Stimulated activated naive CD8-positive, alpha-beta T cell treated with anti-CD3 and anti-CD28 coated beads, Interleukin-15, Interleukin-2, amounts not matched to agents 100 U/mL and 50 U/mL, for 24 hours (primary cell): ENCODE measurements at places on chromosomes 5 and 9.

GRCh38 chr9:90842996-90843395, 41.4 kb downstream of the SYK start:
- no peak for DNase-seq

GRCh38 chr9:73155377-73155776, 3.7 kb downstream of the ANXA1 start:
- DNase-seq = no peak

- DNase-seq = peak; percentile 40
Measured at GRCh38 chr9:107246259-107247254, 36.5 kb upstream of the RAD23B start.

- no peak for DNase-seq
Measured at GRCh38 chr5:71631070-71631469, 43.9 kb downstream of the MCCC2 start.

GRCh38 chr5:1545126-1545804, 21.5 kb upstream of the LPCAT1 start:
- DNase-seq = no peak
